ENCODE measurements at places on chromosomes 11 and 22.

DNA sequence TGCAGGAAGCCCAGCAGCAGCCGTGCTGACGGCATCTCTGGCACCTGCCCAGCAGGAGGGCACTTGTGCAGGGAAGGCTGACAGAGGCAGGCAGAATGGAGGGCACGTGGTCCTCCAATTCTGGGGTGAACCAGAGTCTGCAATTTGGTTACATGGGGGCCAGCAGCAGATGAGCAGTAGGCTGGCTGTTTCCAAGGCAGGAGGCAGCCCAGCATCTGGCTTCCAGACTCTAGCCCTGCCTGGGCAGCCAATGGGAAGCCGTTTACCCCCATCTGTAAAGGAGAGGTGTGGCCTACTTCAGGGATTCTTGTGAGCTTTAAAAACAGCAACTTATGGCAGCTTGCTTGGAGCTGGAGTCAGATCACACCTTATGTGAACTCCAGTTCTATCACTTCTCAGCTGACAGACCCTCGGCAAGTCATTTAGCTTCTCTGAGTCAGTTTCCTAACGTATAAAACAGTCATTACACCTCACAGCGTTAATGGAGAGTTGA lies 27.9 kb upstream of the RASL10A start:
- no peak for DNase-seq

GRCh38 chr11:113113801-113114704 lies 152.8 kb downstream of the NCAM1 start:
- peak; percentile 46 for DNase-seq

- peak; percentile 4 for DNase-seq
Measured at GRCh38 chr11:35390737-35391682, 28.3 kb downstream of the SLC1A2 start.

DNA sequence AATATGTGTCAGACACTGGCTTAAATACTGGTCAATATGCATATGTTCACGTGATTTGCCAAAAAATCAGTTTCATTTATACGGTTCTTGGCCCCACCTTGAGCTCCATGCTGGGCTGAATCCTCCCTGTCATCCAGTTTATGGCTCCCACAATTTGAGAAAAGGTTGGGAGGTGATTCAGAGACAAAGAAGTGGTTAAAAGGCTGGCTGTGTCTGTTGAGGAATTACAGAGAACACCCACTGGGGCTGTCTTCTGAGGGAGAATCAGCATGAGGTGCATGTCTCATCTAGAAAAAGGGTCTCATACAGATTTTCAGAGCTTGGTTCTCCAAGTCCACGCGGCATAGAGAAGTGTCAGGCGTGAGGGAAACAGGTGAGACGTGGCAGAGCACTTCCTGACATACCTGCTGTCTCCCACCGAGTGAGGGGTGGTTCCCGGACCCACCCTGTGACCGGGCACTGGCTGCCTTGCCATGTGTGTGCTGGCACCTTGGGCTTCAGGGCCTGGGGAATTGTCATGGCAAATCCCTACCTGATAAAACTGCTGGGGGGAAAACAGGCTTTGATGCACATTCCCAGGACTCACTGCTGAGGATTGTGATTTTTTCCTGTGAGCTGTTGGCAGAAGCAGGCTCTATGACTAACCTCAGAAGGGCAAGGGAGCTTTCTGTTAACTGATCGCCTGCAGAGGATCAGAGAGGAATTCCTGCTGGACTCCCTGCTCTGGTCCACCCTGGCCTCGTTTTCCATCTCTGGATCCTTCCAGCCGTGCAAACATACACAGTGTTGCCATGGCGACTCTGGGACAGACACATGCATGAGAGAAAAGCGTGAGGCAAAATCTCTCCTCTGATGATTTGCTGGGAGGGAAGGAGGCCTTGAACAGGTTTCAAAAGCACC lies 223.6 kb downstream of the ADAMTS15 start:
- no peak for DNase-seq

- no peak for DNase-seq
Measured at GRCh38 chr22:49754696-49755630, 72.7 kb downstream of the BRD1 start.

DNA sequence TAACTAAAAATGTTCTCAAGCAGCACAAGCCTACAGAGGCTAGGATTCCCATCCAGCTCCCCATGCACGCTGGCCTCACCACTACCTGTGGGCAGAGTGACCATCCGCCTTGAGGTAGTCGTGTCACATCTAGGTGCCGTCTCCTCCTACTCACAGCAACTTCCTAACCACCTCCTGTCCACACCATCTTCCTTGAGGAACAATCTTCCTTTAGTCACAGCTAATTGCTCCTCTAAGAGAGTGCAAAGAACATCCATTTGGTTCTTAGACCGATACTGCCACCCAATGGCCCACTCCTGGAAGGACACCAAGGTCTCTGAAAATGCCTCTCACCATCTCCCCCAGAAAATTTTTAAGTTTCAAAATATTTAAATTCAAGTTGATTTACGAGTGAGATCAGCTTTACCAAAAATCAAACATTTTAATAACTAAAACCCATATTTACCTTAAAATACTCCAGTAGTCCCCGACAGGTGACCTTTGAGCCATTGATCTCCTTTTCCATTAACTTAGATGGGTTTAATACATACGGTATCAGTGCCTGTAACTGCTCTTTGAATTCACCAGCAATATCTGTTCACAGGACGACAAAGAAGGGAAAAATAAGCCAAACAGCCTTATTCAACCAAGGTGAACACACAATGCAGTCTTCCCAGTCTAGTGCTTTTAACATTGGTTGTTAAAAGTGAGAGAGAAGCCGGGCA lies 21.7 kb upstream of the PLAAT3 start:
- peak; percentile 75 for DNase-seq

DNA sequence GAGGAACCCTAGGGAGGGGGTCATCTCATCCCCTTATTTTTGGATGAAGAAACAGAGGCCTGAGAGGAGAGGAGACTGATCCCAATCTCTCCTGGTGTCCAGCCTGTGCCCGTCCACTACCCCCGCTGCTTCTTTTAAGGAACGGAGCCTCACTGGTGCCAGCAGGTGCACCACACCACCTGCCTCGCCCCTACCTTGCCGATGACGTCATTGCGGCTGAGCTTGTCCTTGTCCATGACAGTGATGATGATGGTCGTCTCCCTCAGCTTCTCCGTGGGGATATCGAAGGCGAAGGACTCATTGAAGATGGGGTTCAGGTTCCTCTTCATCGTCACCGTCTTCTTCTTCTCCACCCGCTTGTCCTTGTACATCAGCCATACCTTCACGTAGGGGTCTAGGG lies 14.3 kb downstream of the LRRC10B start:
- no peak for DNase-seq

All from OCI-M1 (cell line).